Erythroblast (primary cell): ENCODE measurements at places on chromosomes 6 and 20.

DNA sequence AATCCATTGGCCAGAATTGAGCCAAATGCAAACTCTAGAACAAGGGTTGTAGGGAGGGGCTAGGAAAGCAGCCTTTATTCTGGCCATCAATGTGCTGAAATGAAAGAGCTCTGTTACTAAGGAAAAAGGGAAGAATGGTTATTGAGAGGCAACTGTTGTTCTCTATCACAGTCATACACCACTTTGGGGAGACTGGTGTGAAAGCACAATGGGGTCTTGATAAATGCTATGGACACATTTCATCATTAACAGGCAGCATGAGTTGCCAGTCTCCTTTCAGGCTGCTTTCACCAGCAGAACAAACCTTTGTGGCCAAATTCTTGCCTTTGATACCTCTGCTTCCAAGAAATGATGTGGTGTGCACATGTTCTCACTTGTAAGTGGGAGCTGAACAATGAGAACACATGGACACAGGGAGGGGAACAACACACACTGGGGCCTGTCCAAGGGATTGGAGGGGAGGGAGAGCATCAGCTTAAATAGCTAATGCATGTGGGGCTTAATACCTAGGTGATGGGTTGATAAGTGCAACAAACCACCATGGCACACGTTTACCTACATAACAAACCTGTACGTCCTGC, 86.2 kb downstream of the CDS2 start:
- DNase-seq: no peak

DNA sequence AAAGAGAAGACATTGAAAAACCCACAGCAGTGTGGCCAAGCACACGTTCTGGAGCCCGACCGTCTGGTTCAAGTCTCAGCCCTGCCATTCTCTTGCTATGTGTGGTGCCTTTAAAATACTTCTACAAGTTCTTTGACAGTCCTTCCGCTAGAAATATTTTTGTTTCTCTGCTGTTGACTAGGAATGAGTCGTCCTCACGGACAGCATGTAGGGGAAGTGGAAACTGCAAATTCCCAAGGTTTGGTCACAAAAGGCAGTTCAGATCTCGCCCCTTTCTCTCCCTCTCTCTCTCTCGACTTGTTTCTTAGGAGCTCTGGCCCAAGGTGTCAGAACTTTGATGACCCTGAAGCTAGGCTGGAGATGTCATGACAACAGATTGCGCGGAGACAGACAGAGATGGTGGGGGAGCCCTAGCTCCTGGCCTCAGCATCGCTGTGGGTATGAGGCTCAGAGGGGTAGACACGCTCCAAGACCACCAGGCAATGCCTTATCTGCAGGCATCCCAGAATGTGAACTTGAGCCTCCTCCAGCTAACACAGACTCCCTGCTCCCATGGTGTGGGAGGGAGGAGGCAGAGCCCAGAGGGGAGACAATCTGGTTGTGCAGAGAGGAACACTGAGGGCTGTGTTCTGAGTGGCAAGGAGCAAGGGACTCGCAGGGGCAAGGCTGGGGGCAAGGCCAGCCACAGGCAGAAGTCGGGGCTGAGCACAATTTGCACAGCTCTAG, 368.9 kb upstream of the SULF2 start:
- no peak for DNase-seq

DNA sequence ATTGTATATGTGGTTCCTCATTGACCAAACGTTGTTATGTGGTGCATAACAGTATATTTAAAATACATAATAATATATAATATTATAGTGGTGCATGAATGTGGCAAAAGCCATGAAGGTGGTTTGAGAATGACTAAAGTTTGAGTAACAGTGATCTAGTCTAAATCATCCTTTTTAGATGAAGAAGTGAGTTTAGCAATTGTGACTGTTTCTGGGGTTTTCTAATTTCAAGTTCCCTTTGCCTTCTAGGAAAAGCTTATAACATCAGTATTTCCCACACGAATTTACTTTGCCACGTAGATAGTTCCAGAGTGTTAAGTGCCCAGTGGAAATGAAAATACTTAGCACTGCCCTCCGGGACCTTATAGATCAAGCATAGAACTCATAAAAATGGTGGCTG, 40.9 kb downstream of the ARFGEF2 start:
- no peak for DNase-seq

GRCh38 chr6:31945507-31946369, at the start of gene CFB:
CFB (plus strand) TSS chr6:31946095; CDS start chr6:31946222, 127 bp downstream.
- DNase-seq: no peak

- no peak for DNase-seq
These were observed 73.1 kb downstream of the DNAAF9 start for GRCh38 chr20:3334156-3334943.

DNA sequence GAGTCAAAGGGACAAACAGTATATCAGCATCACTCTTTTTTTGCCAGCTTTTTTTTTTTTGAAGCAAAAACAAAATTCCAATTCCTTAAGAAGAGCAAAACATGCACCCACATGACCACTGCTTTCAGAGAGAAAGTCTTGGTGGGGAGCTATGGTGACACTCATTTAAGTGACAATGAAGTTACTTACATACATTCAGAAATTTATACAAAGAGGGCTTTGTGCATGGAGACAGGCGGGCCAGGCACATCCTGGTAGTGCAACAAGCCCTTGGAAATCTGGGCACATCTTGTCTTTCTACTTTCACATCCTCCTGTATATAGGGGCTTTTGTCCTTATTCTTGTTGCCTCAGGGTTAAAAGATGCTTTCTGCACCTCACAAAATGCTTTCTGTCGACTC, 55.9 kb downstream of the IL22RA2 start:
- no peak for DNase-seq

DNA sequence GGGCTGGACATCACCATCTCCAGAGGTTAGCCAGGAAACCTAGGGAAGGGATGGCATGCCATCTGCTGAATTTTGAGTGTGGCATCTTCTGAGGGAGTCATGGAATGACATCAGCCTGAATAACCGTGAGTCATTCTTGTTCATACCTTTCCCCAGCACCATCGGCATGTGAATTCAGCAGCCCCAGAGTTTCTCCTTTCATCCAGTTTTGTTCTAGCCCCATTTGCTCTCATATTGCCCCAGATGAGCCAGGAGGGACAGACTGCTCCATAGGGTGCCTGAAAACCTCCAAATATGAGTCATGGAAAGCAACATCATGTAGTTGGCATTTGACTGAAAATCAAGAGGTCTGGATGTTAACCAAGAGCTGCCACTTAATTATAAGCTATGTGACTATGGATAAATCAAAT, 219.2 kb upstream of the SGK1 start:
- no peak for DNase-seq
